NCI-H1105 (cell line): ENCODE measurements at places on chromosomes 1 and 21.

DNA sequence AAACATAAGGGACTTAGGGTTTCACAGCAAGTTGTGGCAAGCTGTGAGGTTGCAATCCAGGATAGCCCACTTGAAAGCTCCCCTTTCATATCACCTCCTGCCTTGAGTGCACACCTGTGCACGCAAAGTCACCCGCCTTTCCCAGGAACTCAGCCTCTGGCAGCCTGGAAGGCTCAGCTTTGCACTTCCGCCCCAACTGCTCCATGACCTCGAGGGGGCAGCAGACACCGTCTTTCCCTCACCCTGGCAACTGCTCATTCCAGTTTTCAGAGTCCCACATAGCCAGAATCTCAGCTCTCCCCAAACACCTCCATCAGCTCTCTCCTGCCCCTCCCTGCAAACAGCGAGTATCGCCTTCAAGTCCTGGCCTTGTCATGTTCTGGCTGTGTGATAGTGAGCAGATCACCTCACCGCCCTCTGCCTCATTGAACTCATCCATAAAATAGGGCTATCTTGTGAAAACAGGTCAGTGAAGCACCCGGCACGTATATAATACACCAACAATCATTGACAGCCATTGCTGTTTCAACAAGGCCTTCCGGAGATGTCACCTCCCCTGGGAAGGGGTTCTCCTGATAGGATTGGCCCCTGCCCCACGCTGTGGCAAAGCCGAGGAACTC lies 32.2 kb upstream of the EPB41 start:
- DNase-seq: peak; percentile 89

DNA sequence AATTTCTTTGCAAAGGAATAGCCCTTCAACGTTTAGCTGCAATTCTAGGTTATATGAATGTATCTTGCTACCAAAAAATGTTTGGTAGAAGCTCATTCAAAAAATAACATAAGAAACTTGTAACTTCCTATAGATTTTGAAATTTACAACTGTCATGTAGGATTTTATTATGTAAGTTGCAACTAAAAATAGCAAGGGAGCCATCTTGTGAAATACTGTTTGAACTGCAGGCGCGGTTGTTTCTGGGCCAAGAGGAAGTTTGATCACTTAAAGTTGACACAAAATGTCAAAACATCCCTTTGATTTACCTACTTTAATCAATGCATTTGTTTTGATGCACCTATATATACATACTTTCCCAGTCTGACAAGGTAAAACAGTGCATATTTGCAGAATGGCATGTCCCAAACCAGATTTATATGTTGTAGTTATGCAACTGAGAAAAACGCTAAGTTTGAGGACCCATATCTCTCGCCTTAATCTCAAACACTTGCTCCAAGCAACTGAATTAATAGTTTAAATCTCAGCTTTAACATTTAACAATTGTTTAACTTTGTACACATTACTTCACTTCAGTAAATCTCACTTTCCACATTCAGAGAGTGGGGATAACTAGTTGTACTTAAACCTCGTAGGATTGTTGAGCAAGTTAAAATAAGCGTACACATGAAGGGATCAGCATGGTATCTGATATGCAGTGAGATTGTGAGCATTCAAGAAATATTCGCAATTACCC lies 63.9 kb downstream of the KCNK2 start:
- no peak for DNase-seq

DNA sequence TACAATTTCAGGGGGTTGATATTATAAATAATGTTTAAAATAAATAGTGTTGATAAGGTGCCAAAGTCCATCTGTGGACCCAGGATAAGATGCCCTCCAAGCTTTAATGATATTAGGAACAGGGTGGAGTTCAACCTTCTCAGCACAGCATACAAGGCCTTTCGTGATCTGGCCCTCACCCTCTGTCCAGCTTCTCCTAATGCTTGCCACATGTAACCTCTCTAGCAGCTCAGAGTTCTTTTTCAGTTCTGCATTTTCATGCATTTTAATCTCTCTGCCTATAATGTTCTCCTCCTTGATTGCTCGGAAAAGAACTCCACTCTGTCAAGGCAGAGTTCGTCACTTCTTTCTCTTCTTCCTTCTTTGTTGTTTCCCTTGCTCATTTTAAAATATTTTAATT lies 21.4 kb upstream of the SMAP2 start:
- no peak for DNase-seq

GRCh38 chr1:188769181-188769580 lies 1708.5 kb downstream of the BRINP3 start:
- no peak for DNase-seq

- DNase-seq: no peak
These were observed 3.9 kb downstream of the OVAAL start for GRCh38 chr1:180562640-180563025.

GRCh38 chr1:83769594-83770318 lies 229.2 kb downstream of the TTLL7 start:
- peak; percentile 76 for DNase-seq

DNA sequence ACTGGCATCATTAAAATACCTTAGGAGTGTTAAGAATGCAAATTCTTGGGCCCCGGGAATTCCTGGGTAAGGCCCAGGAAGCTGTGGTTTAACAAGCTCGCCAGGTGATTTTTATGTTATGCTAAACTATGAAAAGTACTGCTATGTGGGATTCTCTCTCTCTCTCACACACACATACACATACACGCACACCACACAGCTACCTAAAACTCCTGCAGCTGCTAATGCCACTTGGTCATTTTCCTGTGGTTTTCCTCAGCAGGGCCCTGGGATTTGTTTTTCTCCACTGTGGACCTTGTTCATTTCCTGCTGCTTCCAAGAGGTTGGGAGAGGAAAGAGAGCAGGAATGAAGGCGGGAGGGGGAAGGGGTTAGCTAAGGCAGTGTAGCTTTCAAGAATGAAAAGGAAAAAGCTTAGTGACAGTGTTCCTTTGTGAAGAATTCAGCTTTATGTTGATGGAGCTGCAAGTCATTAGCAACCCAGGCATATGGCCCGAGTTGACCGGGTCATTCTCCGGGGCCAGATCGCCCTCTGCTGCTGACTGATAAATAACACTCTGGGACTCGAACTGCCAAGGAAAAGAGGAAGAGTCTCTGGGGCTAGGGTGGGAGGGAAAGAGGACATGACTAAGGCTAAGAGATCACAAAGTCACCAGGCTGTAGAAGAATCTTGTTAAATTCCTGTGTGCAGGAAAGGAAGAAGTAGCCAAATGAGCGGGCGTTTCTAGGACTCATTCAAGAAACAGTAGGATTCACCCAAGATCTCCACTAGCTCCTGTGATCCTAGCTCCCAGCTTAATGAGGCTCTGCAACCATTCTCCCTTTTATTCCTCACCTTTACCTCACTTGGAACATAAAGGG lies 30.5 kb upstream of the LRIG2 start:
- peak; percentile 16 for DNase-seq

DNA sequence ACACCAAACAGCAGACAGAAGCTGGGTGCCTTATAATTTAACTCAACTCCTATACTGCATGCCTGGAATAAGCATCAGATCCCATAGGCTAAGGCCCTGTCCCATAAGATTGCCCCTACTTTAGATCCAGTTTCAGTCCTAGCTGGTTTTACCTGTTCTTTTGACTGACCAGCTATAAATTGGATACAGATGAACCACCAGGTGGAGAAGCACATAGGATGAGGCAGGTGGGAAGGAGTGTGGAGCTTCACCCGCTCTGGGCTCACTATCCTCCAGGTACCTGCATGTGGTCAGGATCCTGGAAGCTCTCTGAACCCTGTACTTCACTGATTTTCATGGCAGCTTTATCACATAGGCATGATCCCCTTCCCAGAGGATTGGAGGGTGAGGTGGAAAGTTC lies 51.3 kb downstream of the MAST2 start:
- DNase-seq: no peak

- no peak for DNase-seq
These were observed 97.0 kb downstream of the IGSF21 start for GRCh38 chr1:18204575-18204974.

DNA sequence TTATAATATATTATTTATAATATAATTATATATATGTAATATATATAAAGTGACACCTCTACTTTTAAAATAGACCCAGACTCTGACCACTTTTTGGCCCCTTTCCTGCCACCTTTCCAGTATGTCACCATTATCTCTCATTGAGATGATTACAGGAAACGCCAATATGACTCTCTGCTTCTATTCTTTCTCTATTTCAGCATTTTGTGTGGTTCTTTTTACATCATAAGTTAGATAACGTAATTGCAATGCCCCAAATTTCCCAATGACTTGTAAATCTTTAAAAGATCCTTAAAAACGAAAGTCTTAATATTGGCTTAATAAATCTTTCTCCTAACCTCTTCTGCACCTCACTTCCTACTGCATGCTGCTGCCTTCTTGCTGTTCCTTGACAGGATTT lies 8.1 kb upstream of the GBP5 start:
- DNase-seq: no peak

DNA sequence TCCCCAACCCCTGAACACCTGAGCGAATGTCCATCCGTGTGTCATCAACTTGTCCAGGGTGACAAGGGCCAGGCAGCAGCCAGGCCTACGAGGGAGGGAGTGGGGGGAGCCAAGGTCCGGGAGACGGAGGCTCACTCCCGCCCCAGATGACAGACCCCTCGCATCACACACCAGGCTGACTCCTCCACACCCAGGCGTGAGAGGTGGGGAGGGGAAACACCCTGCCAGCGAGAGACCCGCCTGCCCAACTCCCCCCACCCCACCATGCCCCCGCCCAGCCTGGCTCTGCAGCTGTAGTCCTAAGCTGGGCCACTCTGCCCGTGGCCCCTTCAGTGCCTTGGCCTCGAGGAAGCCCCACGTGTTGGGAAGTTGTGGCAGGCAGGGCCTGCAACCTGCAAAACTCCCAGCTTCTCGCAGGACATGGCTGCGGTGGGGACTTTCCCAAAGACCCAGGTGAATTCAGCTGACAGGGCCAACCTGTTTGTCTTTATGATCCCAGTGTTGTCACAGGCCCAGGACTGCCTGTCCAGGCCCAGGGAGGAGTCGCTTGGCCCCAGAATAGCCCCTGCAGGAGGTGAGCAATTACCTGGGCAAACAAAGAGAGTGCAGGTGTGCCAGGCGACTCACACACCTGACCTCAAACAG lies 62.9 kb downstream of the RIPK4 start:
- no peak for DNase-seq

DNA sequence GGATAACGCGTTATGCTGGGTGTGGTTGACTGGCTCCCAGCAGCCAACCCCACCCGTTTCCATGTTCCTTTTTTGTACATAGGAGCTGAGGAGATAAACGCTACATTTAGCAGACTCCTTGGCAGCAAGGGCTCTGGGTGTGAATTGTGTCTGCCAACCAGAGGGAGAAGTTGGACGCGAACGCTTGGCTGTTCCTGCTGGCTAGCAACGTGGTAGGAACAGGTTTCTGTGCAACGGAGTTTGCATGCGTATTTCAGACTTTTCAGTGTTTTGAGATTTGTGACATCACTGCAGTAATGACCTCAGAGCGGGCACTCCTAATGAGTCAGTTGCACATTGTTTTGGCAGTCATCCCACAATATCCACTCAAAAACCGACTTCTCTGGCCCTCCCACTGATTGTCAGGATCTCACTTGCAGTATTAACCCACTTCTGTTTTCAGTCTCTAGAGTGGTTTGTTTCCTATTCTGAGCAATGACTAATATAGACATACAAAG lies 98.7 kb upstream of the RGS1 start:
- peak; percentile 27 for DNase-seq

- DNase-seq: no peak
These were observed 14.1 kb upstream of the DPT start for GRCh38 chr1:168742994-168743650.

DNA sequence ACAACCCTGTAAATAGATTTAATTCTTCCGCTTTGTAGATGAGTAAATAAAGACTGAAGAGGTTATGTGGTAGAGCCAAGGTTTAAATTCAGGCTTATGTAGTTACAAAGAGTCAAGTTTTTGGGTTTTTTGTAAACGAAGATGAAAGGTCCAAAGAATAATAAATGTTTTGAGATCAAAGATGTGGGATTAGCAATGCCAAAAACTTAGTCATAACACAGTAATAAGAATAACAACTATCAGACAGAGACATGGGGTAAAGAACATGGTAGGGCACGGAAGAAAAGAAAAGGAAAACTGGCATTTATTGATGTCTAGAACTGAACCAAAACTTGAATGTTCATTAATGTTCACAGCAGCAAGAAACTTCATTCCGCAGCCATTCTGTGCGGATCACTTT lies 42.9 kb downstream of the EXTL2 start:
- no peak for DNase-seq

GRCh38 chr1:69139007-69139406 lies 428.7 kb upstream of the LRRC7 start:
- DNase-seq: no peak

DNA sequence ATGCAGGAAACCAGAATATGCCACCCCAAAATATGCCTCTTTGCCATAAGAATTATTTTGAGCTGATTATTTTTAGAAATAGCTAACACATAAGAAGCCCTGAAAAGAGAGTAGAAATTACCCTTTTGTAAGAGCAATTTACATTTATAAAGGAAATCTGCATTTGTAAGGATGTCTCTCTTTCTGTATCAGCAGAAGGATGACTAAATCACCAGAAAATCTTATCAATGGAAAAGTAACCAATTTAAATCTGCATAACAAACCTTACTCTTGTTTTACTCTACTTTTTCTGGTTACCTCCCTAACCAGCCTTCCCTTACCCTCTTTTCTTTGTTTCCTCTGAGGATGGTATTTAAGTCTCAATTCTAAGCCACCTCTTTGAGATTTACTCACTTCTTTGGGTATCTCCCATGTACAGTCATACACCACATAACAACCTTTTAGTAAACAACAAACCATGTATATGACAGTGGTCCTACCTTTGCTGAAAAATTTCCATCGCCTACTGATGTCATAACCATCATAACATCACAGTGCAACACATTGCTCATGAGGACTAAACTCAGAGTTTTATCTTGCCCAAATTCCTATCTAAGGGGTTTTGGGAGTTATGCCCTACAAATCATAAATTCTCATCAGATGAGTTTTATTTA lies 126.6 kb upstream of the PLPPR4 start:
- no peak for DNase-seq

- DNase-seq: no peak
These were observed 1.5 kb downstream of the CASP9 start for GRCh38 chr1:15522551-15522950.

GRCh38 chr1:85438353-85438752 lies 26.6 kb downstream of the DDAH1 start:
- no peak for DNase-seq

DNA sequence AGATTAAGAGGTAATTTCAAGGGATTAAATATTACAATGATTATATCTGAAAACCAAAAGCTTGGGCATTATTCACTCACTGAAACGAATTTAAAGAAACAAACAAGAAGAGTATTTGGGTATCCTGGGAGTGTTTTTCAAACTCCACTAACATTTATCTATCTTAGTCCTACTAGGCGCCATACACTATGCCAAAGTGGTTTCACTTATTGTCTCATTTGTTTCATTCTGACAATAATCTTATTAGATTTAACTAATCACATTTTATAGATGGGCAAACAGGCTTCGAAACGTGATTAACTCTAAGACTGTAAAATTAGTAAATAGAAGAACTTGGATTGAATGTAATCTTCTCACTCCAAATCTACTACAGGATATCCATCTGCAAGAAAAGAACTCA lies 25.4 kb downstream of the ASH1L start:
- DNase-seq: no peak
